Tibial nerve (tissue), 4 donors: ENCODE measurements at places on chromosomes 4 and X. TPM values are rescaled to one million over a fixed set of nuclear protein-coding genes. Genes with fewer than 3 reads are reported as not detected.

The MTTP gene
- total RNA-seq, result 0.22 TPM

The BGN gene
- total RNA-seq, result 63.9 TPM

The PRDM8 gene
- total RNA-seq, result 12.6 TPM

The CNGA1 gene
- total RNA-seq, result 4.1 TPM

The IGFBP7 gene
- total RNA-seq, result 3,184 TPM

The HEPH gene
- total RNA-seq, result 30.0 TPM

The PABPC1L2B gene
- not detected for total RNA-seq

The POLN gene
- total RNA-seq, result 3.7 TPM

The AMTN gene
- total RNA-seq, result not detected

The PPP2R3B gene
- total RNA-seq, result 20.4 TPM

The SPANXA2 gene
- not detected for total RNA-seq

DNA sequence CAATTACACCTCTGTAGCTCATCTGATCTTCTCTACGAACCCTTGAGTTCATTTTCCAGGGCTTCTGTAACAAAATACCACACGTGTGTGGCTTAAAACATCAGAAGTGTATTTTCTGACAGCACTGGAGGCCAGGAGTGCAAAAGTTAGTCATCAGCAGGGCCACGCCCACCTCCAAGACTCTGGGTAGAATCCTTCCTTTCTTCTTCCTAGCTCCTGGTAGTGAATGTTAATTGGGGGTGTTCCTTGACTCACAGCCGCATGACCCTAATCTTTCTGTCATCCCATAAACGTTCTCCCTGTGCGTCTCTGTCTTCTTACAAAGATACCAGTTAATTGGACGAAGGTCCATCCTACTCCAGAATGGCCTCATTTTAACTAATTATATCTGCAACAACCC, 115.0 kb downstream of the TRIML1 start:
- no peaks in the 10 kb centered on the region for H3K27me3 ChIP-seq
- no peaks in the 10 kb centered on the region for H3K4me1 ChIP-seq
- H3K36me3 ChIP-seq, result no peaks in the 10 kb centered on the region

GRCh38 chrX:69207216-69207615, 42.0 kb upstream of the PJA1 start:
- no peak overlapping the region for H3K4me3 ChIP-seq
- H3K27ac ChIP-seq, result no peak overlapping the region
- no peaks in the 10 kb centered on the region for H3K36me3 ChIP-seq

DNA sequence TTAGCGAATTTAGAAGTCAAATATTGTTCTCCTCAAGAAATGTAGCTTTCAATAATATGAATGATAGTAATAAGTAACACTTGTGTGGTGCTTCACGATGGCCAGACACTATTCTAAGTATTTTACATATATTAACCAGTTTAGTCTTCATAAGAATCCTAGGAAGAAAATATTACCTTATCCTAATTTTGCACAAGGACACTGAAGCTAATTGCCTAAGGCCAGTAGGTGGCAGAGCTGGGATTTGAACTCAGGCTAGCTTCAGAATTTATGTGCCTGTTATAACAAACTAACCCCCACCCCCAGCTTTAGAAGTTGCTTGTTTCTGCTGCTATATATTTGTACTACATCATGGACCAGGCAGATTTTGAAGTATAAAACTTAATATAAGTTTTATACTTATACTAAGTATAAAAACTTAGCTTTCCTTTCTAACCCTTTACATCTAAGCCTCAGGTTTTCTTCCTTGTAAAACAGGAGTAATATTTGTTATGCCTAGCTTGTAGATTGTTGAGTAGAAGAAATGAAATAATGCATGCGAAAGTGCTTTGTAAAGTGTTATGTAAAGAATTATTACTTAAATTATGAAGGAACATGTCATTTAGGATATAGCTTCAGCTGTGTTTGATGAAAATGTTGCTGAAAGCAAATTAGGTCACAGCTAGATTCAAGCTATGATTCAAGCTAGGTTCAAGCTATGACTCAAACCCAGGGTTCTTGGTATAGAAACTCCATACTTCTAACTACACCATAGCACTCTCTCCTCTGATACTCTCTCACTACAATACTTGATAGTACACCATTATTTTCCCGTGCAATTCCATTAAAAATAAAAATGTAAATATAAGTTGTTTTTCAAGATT, 4.2 kb upstream of the CDS1 start:
- no peaks in the 10 kb centered on the region for H3K36me3 ChIP-seq
- no peak for DNase-seq
- H3K27me3 ChIP-seq, result peaks cover 5% of the 10 kb centered on the region
- H3K27ac ChIP-seq, result no peak overlapping the region
- H3K4me3 ChIP-seq, result no peak overlapping the region

- no peak overlapping the region for H3K27ac ChIP-seq
- peaks cover 20% of the 10 kb centered on the region for H3K4me1 ChIP-seq
- no peaks in the 10 kb centered on the region for H3K36me3 ChIP-seq
These were observed 32.3 kb downstream of the BCOR start for GRCh38 chrX:40065296-40066046.

GRCh38 chrX:136397001-136397400, 90.7 kb upstream of the BRS3 start:
- H3K36me3 ChIP-seq, result no peaks in the 10 kb centered on the region
- H3K27me3 ChIP-seq, result no peaks in the 10 kb centered on the region
- no peak for DNase-seq
- no peak overlapping the region for H3K4me3 ChIP-seq

DNA sequence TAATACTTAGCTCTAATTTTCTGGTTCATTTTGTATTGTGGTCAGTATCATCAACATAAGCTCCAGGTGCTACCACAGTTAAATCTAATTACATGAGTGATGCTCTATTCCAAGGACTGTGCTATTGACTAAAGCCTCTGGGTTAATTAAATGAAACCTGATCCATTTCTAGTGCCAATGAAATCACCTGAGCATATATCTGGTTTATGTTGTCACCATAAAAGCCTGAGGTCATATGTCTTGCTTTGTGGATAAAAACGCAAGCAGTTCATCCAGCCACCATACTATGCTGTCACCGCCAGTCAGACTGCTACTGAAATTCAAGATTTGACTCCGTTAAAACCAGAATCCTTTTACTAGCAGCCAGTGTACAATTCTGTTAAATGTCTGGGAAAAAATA, 64.2 kb upstream of the ZNF518B start:
- no peaks in the 10 kb centered on the region for H3K27me3 ChIP-seq
- no peaks in the 10 kb centered on the region for H3K4me1 ChIP-seq
- DNase-seq, result no peak
- H3K4me3 ChIP-seq, result no peak overlapping the region
- no peaks in the 10 kb centered on the region for H3K36me3 ChIP-seq

- peak overlapping the region; percentile 68 for H3K27ac ChIP-seq
- no peak overlapping the region for H3K4me3 ChIP-seq
- H3K27me3 ChIP-seq, result no peaks in the 10 kb centered on the region
- H3K36me3 ChIP-seq, result no peaks in the 10 kb centered on the region
These were observed 48.9 kb downstream of the RGS12 start for GRCh38 chr4:3341760-3342159.

DNA sequence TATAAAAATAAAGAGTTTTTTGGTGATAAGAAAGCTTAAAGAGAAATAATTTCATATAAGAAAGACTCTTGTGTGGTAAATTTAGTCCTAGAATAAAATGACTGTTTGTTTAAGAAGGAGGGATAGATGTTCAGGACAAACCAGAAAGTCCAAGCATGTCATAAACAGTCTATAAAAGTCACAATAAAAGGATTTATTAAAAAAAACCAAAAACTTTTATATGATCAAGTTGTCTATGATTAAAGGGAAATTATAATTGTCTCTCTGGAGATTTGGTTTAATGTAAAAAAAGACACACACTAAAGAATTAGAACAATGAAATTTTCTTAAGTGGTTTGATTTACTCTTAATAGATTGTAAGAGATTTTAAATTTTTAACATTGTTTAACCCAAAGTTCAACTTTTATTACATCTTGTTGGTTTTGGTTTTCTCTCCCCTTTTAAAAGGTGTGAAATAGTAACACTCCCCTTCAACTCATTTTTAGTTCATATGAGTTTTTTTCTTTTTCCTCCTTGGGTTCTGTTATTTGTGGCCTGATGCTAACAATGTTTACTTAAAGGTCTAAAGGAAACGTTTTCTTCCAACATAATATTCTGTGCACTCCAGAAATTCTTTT, 89.7 kb downstream of the PDHA2 start:
- no peak overlapping the region for H3K4me3 ChIP-seq
- no peak for DNase-seq
- no peaks in the 10 kb centered on the region for H3K36me3 ChIP-seq
- H3K4me1 ChIP-seq, result no peaks in the 10 kb centered on the region
- H3K27ac ChIP-seq, result no peak overlapping the region
- no peaks in the 10 kb centered on the region for H3K27me3 ChIP-seq

GRCh38 chr4:159137176-159137575, 34.3 kb downstream of the RAPGEF2 start:
- H3K4me1 ChIP-seq, result peaks cover 5% of the 10 kb centered on the region
- no peak for DNase-seq
- no peak overlapping the region for H3K4me3 ChIP-seq
- no peaks in the 10 kb centered on the region for H3K27me3 ChIP-seq
- H3K36me3 ChIP-seq, result no peaks in the 10 kb centered on the region
- no peak overlapping the region for H3K27ac ChIP-seq

- H3K4me3 ChIP-seq, result no peak overlapping the region
- no peaks in the 10 kb centered on the region for H3K36me3 ChIP-seq
- H3K27me3 ChIP-seq, result no peaks in the 10 kb centered on the region
- no peak for DNase-seq
These were observed 61.4 kb upstream of the ENPEP start for GRCh38 chr4:110414561-110414920.

- H3K4me1 ChIP-seq, result no peaks in the 10 kb centered on the region
- H3K36me3 ChIP-seq, result no peaks in the 10 kb centered on the region
- H3K4me3 ChIP-seq, result peak overlapping the region; percentile 66
- DNase-seq, result no peak
- H3K27ac ChIP-seq, result peak overlapping the region; percentile 93
These were observed 48.8 kb downstream of the CLDN34 start for GRCh38 chrX:10015723-10016518.

- no peak overlapping the region for H3K27ac ChIP-seq
- H3K4me3 ChIP-seq, result no peak overlapping the region
- H3K4me1 ChIP-seq, result peaks cover 13% of the 10 kb centered on the region
These were observed 136.2 kb upstream of the RASGEF1B start for GRCh38 chr4:81607950-81608349.

GRCh38 chr4:18103876-18104605, 82.5 kb upstream of the LCORL start:
- no peaks in the 10 kb centered on the region for H3K27me3 ChIP-seq
- no peak for DNase-seq
- no peak overlapping the region for H3K4me3 ChIP-seq

DNA sequence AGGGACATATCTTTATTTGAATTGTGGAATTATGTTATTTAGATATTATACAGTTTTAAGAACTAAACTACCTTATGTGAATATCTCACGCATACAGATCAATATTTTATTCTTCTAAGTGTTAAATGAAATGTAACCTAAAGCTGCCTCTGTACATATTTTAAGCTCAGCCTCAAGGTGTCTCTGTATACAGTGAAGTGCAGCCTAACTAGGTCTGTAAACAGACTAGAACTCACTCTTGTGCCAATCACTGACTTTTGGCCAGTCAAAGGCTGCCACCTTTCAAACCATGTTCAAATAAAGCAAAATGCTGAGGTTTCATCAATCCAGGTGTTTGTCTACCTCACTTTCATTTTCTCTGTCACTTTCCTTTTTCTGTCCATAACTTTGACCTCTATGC, 1074.5 kb upstream of the PRKX start:
- H3K4me3 ChIP-seq, result no peak overlapping the region
- H3K36me3 ChIP-seq, result no peaks in the 10 kb centered on the region
- no peak overlapping the region for H3K27ac ChIP-seq
- no peaks in the 10 kb centered on the region for H3K27me3 ChIP-seq

- peaks cover 3% of the 10 kb centered on the region for H3K4me1 ChIP-seq
- H3K27ac ChIP-seq, result no peak overlapping the region
- H3K4me3 ChIP-seq, result no peak overlapping the region
- no peak for DNase-seq
These were observed 364.3 kb downstream of the FBXO8 start for GRCh38 chr4:173919196-173919595.

DNA sequence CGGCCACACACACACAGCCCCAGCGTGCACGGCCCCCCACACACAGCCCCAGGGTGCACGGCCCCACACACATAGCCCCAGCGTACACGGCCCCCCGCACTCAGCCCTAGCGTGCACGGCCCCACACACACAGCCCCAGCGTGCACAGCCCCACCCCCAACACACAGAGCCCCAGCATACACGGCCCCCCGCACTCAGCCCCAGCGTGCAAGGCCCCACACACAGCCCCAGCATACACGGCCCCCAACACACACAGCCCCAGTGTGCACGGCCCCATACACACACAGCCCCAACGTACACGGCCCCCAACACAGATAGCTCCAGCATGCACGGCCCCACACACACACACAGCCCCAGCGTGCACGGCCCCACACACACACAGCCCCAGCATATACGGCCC, 17.6 kb downstream of the GAK start:
- H3K4me1 ChIP-seq, result peaks cover 4% of the 10 kb centered on the region
- DNase-seq, result no peak
- H3K27me3 ChIP-seq, result no peaks in the 10 kb centered on the region
- peaks cover 10% of the 10 kb centered on the region for H3K36me3 ChIP-seq
- no peak overlapping the region for H3K27ac ChIP-seq
- no peak overlapping the region for H3K4me3 ChIP-seq

DNA sequence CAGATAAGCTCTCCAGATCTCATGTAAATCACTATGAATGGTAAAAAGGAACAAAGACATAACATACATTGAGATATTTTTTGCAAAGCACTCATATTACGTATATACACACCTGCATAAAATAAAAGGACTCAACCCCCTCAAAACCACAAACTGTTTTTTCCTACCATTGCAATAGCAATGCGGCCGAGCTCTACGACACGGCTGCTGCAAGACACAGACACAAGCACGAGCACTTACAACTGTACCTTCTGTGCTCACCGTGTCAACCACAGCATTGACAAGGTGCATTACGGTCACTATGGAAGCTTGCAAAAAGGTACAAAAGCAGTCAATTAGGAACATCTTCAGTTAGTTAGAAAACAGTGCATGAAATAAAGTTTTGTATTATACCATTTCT, 37.1 kb upstream of the MTNR1A start:
- no peaks in the 10 kb centered on the region for H3K36me3 ChIP-seq
- no peak for DNase-seq
- H3K27me3 ChIP-seq, result no peaks in the 10 kb centered on the region

DNA sequence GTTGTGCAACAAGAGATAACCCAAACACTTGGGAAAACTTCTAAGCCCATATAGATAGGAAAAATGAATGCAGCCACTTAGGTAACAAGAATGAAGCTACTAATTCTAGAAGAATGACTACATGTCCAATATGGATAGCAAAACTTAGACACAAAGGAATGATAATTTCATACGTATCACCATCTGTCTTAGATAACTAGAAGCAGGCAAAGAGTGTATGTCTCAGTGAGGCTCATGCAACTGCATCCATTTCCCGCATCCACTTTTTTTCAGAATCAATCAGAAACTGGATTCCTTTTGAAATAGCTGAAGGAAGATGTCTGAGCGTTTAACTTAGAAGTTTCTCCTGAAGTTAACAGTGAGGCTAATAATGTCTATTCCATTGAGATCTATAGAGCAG, 408.7 kb upstream of the PITX2 start:
- no peaks in the 10 kb centered on the region for H3K27me3 ChIP-seq
- H3K36me3 ChIP-seq, result no peaks in the 10 kb centered on the region
- no peak overlapping the region for H3K27ac ChIP-seq
- no peaks in the 10 kb centered on the region for H3K4me1 ChIP-seq
- no peak for DNase-seq
